ENCODE measurements at places on chromosomes 4 and X. TPM values are rescaled to one million over a fixed set of nuclear protein-coding genes. Genes with fewer than 3 reads are reported as not detected.

The CTAG1B gene
- not detected for total RNA-seq

The GBA3 gene
- not detected for total RNA-seq

The NDNF gene
- total RNA-seq, result 1.5 TPM

The RIBC1 gene
- 0.14 TPM for total RNA-seq

The INTS6L gene
- 15.4 TPM for total RNA-seq

The ADAMTS3 gene
- 5.5 TPM for total RNA-seq

The P2RY10 gene
- not detected for total RNA-seq
